ENCODE measurements at places on chromosomes 6 and 20.

DNA sequence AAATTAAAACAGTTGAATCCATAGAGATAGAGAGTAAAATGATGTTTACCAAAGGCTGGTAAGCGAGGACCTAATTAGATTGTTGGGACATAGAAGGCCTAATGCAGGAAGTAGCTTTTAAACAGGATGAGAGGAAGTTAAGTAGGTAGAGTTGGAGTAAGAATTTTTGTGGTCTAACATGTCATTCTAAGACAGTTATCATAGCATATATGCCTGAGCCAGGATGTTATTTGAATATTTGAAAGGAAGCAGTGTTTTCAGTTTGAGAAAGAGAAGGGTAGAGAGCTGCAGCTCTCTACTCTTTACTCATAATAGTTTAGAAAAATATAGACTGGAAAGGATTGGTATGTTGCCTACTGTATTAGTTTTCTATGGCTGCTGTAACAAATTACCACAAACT is 121.6 kb downstream of the MEI4 start:
- no peak for DNase-seq

GRCh38 chr6:3353213-3353903 is 94.6 kb downstream of the PSMG4 start:
- DNase-seq, result no peak

GRCh38 chr6:52653151-52653550 is 17.8 kb upstream of the TMEM14A start:
- DNase-seq, result no peak

DNA sequence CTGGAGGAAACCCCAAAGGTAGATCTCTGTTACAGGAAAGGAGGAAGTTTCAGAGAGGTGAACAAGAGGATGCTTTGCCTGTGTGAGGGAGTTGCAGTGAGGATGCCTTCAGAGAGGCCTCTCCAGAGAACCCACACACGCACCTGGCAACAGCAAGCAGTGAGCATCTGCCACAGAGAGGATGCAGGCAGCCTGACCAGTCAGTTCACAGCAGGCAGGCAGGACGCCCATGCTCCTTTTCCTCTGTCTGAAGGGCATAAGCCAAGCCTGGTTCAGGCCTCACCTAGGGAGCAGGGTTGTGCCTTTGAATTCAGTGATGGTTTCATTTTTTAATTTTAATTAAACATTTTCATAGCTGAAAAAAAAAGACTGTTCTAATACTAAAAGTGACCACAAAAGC is 346.0 kb upstream of the MARCKS start:
- no peak for DNase-seq

DNA sequence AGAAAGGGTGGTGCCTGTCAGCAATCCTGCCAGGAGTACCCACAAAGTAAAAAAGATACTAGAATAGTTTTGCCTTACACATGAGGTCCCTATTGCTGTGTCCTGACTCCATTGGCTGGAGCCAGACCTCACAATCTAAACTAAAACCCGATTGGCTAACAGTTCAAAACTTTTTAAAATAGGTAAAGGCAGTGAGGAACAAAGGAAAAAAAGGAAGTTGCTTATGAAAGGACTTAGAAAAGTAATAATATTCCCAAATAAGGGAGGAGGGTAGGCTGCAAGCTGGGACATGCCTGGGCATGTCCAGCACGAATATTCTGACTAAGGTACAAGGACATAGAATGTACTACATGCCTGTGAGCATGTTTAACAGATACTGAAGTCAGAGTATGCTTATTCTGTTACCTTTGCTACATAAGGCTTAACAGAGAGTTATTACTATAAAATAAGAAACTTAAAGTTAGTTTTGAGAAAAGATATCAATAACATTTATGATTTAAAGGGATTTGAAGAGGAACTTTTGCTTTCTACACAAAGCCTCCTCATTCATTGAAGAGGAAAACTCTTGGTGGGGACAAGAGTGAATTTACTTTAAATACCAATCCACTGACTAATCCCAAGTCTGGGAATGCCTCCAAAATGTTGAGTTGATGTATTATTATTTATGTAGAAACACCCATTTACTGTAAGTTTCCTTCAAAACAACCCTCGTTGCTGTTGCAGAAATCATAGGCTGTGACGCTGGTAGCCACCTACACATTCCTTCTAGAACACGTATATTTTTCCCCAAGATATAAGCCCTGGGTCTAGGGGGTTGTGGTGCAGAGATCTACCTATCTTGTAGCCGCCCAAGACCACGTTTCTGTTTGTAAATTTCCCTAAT is 8.2 kb upstream of the MTHFD1L start:
- DNase-seq, result no peak

- peak; percentile 53 for DNase-seq
These were observed 722 bp downstream of the ISM1 start for GRCh38 chr20:13221673-13222318.

GRCh38 chr6:79798841-79799240 is 148.5 kb downstream of the ELOVL4 start:
- no peak for DNase-seq

DNA sequence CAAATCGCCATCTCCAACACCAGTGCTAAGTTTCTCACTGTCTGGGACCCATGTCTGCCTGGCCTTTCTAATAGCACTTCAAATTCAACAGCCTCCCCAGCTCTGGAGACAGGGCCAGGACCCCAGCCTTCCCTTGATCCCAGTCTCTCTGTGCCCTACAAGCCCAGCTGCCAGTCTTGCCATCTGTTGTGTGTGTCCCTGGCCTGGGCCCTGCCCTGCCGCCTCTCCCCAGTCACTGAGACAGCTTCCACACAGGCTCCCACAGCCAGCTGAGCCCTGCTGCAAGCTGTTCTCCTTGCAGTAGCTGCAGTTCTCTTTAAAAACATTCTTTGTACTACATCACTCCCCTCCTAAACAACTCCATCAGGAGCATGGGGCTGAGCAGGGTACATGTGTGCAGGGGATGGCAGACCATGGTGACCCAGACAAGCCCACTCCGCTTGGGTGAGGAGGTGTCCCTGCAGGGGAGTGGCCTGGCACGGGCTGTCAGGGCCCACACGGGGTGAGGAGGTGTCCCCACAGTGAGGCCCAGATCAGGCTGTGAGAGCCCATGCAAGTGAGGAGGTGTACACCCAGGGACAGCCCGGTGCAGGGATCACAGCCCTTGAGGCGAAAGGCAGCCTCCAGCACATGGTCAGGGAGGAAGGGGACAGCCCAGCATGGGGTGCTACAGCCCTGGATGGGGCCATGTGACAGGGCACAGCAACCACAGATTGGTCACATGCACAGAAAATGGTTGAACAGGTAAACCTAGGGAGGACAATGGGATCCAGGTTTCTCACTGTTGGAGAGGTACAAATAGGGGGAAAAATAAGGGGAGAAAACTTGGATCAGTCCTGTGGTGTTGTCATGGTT is 16.2 kb downstream of the CST7 start:
- DNase-seq, result no peak

DNA sequence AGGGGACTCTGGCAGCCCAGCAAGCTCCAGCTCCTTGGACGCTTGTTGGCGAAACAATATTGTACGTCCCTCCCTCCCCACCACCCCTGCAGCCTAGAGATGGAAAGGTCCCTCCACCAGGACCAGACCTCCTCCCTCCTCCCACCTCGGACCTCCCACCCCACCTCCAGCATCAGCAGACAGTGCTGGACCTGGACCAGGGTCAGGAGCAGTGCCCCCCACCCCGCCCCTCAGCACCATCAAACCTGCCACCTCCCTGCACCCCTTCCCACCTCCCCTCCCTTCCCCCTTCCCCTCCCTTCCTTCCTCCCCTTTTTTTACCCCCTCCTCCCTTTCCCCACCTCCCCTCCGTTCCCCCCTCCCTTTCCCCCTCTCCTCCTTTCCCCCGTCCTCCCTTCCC is 98.4 kb downstream of the TAF4 start:
- DNase-seq, result no peak

GRCh38 chr6:170082531-170083187 is 208.2 kb downstream of the DLL1 start:
- DNase-seq, result no peak

DNA sequence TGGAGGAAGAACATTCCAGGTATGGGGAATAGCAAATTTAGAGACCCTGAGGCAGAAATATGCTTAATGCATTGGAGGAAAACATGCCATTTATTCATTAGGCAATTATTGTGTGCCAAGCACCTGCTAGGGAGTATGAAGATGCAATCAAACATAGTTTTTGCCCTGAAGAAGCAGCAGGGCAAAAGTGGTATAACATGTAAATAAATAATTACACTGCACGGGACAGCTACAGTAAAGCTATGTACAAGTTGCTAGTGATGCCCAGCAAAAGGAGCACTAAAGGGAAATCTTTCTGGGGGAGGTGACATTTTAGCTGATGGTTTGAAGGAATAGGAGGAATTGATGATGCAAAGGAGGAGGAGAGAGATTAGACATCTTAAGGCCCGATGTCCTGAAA is 624 bp upstream of the TJAP1 start:
- DNase-seq, result no peak

GRCh38 chr20:23363257-23363649 is 1.3 kb downstream of the GZF1 start:
- DNase-seq, result no peak

DNA sequence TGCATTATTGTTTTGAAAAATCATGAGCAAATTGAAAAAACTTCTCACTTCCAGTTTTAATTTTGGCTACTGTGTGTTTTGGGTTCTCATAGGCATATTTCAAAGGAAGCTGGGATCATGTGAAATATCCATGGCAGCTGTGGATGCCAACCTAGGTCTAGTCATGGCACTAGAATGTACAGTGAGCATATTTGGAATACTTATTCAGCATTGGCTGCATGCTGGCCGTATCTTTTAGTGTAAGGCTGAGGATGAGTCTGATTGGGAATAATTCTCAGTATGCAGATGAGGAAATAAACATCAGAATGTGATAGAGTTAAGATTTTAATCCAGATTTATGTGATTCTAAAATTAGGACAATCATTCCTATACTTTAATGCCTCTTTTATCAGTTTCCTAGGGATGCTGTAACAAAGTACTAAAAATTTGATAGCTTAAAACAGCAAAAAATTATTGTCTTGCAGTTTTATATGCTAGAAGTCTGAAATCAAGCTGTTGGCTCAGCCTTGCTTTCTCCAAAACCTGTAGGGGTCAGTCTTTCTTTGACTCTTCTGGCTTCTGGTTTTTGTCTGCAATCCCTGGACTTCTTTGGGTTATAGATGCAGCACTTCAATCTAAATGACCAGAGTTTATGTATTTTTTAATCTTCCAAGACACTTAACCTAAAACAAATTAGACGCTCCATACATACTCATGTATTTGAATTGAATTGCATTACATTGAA is 37.7 kb upstream of the DEFB112 start:
- no peak for DNase-seq

- no peak for DNase-seq
These were observed 2.0 kb downstream of the ACSS1 start for GRCh38 chr20:25055711-25056495.
